Renal cortex interstitium (tissue), 15 donors: ENCODE measurements at places on chromosomes 1 and 21. TPM values are rescaled to one million over a fixed set of nuclear protein-coding genes. Genes with fewer than 3 reads are reported as not detected.

The NHLH1 gene
- polyA plus RNA-seq = 0.09 TPM

- DNase-seq = peak; percentile 86
Observed at GRCh38 chr1:10796029-10796944, at the start of gene CASZ1. TSS of gene CASZ1 (minus strand) at chr1:10796646. CDS start at chr1:10693889, 102,757 bp downstream.

The LIN28A gene
- 0.03 TPM for polyA plus RNA-seq

The KPRP gene
- not detected for polyA plus RNA-seq

The NMNAT2 gene
- polyA plus RNA-seq = 3.6 TPM

The EXTL1 gene
- 1.5 TPM for polyA plus RNA-seq

DNA sequence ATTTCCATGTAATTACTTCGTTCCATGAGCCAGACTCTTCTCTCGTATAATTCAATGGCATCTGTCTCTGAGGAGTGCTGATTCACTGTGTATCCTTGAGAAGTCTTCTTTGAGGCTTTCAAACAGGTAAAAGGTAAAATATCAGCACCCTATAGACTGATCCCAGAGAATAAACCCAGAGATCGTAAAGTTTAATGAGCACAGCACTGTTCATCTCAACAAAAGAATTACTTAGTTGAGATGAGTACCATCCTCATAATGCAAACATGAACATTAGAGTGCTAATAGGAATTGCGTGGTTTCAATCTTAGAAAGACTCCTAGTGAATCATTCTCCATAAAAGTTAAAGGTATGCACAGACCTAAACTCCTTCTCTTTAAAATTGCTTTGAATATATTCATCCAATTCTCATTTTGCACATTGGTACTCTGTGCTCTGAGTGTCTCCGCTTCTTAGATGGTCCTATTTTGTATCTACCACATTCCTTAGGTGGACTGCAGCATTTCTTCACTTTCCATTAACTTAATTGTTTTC lies 97.2 kb downstream of the TBX15 start:
- no peak for DNase-seq

- no peak for DNase-seq
Observed at GRCh38 chr1:154453574-154454352, 48.3 kb upstream of the TDRD10 start.

DNA sequence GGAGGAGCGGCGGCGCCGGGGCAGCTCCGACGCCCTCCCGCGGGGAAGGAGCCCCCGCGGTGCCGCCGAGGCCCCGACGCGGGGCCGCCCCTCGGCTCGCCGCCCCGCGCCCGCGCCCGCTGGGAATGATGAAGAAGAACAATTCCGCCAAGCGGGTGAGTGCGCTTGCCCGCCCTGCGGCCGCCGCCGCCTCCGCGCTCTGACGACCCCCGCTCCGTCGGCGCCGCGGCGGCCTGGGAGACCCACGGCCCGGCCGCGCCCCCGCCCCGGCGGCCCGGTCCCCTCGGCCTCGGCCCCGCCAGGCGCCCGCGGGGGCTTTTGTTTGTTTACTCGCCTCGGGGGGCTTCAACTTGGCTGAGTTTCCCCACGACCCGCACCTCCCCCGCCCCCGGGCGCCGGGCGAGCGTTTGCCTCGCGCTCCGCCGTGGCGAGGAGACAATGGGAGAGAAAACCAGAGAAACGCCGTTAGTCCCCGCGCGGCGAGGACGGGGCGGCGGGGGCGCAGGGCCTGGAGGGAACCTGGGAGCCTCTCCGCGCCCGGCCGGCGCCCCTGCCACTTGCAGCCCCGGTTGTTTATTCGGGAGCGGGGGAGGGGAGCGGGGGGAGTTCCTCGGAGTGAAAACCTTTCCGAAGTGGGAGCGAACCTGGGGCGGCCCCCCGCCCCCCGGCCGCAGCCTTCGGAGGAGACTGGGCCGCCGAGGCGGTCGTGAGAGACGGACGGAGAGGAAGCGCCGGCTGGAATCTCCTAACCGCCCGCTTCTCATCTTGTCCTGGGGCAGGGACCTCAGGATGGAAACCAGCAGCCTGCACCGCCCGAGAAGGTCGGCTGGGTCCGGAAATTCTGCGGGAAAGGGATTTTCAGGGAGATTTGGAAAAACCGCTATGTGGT lies 661 bp downstream of the PLEKHO1 start:
- no peak for DNase-seq

GRCh38 chr1:10475510-10475909 lies 760 bp downstream of the PEX14 start:
- DNase-seq = no peak

GRCh38 chr1:102772831-102773230 lies 335.5 kb downstream of the COL11A1 start:
- no peak for DNase-seq

- DNase-seq = no peak
Observed at GRCh38 chr1:238568735-238569134, 678.0 kb upstream of the ZP4 start.

DNA sequence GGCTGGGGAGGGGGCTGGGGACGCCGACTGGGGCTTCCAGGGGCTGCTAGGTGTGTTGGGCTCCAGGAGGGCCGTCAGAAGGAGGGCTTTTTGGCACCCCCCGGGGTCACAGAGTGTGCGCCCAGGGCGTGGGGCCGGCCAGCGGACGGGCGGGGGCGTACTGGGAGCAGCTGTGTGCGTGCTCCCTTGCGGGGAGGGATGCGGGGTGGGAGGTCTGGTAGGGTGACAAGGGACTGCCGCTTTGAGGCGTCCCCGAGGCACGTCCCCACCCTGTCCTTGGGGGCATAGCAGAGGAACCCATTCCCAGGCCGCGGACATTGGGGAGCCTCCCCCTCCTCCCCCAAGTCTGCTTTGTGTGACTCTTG lies 1.1 kb downstream of the FOXO6 start:
- DNase-seq = no peak

- no peak for DNase-seq
Observed at GRCh38 chr1:24958766-24959622, 28.9 kb upstream of the RUNX3 start.

DNA sequence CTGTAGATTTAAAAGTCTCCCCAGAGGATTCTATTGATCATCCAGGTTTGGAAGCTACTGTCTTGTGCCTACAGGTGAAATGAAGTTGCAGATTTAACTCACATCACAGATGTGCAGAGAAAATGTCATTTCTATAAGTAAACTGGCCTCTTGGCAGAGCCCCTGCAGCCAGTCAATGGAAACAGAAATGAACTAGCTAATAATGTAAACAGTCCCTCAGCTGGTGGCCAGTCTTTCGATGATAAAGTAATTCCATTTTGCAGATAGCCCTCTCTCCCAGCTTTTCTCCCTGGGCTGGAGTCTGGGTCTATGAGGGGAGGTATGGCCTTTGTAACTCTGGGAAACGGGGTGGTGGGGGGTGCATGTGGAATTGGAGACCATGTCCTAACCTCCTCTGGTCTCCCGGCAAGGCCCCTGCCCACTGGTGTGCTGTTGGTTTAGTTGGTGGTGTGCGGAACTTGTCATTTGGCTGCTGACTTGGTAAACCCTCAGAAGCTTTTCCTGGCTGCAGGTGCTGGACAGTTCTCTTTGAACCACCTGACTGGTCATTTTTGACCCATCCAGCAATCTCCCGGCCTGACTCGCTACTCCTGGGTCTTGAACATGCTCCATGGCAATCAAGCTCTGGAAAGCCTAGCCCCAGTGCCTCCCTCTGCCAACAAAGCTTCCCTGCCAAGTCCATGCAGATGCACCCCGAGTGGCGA lies 14.9 kb downstream of the TBX19 start:
- DNase-seq = no peak

DNA sequence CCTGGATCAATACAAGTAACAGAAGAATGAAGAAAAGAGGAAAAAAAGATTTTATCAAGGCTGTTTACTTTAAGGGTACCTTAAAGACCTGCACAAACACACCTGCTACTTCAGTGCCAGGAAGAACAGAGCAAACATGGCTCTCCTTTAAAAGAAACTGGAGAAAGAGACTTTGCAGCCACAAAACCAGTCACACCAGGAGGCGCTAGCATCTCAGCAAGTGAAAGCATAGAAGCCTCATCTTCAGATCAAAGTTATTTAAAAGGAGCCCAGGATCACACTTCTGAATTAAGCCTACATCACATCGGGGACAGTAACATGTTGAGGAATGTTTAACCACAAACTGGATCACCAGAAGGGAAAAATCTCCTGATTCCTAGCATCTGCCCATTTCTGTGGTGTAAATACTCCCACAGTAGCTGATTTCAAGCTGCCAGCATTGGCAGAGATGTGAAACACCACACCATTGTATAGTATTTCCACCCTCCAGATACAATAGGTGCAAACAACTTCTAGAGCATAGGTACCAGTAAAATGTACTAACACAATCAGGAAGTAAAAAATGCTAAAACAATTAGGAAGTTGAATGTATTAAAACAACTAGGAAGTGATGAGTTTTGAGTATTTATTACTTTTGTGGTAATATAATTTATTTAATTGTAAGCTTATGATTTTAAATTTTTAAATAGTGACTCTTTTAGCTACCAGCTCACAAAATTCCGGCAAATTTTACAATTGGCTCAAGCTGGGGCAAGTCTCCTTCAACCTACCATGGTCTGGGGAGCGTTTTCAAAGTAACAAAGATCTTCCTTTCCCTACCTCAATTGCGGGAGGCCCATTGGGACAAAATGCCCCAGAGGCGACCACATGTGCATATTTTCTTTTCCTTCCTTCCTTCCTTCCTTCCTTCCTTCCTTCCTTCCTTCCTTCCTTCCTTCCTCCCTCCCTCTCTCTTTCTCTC lies 105.3 kb upstream of the CLDN14 start:
- no peak for DNase-seq

The NOS1AP gene
- polyA plus RNA-seq = 9.6 TPM
